Hindlimb muscle (tissue), 1 donor: ENCODE measurements at places on chromosomes 1 and 21.
A peak's percentile ranks its signal among the peaks of the same experiment; 100 is the strongest.

DNA sequence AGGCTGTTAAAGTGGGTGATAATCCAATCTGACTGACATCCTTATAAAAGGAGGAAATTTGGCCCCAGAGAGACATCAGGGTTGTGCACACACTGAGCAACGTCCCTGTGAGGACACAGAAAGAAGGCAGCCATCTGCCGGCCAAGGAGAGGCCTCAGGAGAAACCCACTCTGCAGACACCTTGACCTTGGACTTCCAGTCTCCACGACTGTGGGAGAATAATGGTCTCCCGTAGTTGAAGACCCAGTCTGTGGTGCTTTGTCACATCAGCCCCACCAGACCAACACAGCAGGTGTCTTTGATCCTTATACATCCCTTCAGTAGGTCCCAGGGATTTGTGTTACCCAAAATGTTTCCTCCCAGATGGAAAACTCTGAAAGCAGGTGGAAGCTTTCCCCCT, 4.2 kb upstream of the DNAJC28 start:
- DNase-seq = no peak

DNA sequence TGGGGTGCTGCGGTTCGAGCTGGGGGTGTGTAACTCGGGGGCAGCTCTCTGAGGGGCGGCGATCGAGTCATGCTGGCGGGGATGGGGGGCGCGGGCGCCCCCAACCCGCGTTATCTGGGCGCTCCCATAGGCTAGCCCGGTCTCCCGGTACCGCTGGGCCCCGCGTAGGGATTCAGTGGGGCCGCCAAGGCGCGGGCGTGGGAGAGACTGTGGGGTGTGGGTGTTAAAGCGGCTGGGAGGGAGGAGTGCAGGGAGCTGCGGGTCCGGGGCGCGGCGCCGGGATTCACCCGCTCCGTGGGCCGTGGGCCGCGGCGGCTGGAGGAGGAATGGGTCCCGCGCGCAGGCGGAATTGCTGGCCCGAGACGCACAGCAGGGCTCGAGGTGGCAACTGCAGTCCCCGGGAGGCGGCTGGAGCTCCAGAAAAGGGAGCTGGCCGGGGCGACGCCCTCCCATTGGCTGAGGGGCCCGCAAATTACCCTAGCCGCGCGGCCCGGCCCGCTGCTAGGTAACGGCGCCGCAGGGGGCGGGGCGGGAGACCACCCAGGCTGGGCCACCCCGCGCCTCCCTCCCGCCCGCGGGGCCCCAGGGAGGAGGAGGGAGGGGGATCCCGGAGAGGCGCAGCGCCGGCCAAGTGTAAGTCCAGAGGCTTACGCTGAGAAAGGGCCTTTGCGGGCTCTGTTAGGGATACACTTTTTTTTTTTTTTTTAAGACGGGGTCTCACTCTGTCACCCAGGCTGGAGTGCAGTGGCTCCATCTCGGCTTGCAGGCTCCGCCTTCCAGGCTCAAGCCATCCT, at the start of gene PTCH2:
Gene PTCH2, minus strand, starts transcription at position 392 of the 794 bp plus-strand sequence. Its CDS starts 321 bp downstream, at position 71.
- peak; percentile 78 for DNase-seq

DNA sequence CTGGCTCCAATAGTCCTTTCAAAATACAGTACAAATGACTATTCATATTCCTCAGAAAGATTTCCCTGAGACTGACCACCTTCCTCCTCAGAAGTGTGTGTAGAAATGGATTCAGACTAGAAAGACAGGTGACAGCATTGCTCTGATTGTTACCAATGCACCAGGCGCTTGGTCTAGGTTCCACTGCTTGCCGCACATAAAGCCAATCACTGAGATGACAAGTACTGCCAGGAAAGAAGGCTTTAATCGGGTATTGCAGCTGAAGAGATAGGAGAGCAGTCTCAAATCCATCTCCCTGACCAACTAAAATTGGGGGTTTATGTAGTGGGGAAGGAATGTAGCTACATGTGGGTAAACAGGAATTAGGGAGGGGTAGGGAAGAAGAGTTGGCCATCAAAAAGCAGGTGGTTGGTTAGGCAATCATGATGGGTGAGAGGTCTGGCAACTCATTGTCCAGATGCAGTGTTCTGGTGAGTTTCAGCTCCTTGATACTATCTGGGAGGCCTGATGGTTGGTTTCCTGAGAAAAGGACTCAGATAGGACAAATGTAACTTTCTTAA, 98.0 kb downstream of the KCNH1 start:
- no peak for DNase-seq

- no peak for DNase-seq
These were observed 5.3 kb upstream of the ADAMTS5 start for GRCh38 chr21:26972192-26972591.

DNA sequence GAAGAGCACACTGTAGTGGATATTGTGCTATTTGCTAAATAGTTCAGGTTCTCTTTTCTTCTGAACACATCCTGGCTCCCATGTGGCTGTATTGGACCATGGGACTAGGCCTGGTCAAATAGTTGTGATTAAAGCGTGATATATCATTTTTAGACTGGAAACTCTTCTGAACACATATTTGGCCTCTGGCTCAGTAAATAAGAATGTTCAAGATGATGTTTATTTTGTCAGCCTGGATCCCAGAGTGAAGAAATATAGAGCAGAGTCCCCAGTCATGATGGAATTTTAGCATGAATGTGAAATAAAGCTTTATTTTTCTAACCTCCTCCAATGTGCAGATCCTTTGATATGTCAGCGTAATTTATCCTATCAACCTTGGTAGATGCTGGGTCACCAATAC, 542.6 kb downstream of the ADGRL2 start:
- DNase-seq = no peak

GRCh38 chr21:16532840-16533239, 803.1 kb downstream of the USP25 start:
- DNase-seq = no peak

DNA sequence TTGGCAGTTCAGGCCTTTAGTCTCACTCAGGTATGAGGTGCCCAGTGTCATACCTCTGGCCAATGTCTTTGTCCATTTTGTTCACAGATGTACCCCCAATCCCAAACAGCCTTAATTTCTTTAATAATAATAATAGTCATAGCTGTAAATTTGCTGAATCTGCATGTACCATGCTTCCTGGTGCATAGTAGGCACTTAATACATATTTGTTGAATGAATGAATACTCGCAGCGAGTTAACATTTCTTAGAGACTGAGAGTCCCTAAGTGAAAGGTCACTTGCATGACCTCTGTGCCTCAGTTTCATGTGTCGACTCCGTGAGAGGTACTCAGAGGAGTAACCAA, 12.5 kb downstream of the ALPL start:
- DNase-seq = no peak

DNA sequence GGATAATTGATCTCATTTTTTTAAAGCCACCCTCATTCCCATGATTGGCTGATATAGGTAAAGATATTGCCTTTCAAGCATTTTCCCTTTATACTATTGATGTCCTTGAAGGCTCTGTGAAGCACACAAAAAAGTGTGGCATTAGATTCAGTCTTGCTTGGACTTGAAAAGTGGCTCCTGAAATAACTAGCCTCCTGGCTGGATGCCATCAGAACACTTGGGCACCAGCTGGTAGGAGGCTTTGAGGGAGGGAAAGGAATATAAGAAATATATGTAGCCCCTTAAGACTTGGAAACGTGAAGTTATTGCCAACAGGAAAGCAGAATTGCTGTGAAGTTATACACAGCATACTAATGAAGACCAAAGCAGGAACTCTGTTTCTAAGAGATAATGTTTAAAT, 14.1 kb downstream of the MTR start:
- no peak for DNase-seq

DNA sequence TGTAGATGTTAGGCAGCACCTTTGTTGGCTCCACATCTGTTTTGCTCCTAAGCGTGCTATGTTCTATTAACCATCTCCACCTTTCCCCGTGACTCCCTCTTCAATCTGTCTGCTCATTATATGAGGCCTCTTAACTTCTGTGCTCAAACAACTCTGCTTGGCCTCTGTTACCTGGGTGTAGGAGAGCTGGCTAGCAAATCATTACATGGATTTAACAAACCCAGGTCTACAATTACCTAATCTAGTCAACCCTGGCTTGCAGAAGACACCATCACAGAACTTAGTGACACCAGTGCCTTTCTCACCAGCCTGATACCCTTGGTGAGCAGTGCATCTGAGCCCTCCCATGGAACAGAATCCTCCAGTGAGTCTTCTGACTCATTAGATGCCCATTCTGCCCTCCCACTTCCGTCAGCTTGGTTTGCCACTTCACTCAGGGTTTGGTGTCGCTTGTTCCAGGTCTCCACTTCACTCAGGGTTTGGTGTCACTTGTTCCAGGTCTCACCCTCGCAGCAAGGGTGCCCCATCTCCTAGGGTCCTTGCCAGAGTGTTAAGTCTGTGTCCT, 92.0 kb upstream of the KIF26B start:
- no peak for DNase-seq

DNA sequence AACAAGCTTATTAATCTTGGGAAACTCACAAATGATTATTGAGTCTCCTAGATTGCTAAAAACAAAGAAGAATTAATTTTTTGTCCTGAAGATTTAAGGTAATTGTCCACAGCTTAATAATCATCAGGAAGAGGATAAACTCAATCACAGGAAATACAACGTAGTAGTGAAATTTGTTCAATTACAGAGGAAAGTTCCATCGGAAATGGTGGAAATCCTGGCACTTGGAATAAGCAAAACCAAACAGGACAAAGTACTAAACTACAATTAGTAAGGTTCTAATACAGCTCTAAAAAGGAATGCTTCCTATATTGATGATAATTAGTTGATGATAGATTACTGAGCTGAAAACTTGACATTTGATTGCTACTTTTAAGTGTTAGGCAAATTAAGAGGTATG, 485.4 kb downstream of the USP25 start:
- no peak for DNase-seq

- DNase-seq = peak; percentile 50
These were observed 39.7 kb downstream of the BACE2 start for GRCh38 chr21:41207401-41208375.

DNA sequence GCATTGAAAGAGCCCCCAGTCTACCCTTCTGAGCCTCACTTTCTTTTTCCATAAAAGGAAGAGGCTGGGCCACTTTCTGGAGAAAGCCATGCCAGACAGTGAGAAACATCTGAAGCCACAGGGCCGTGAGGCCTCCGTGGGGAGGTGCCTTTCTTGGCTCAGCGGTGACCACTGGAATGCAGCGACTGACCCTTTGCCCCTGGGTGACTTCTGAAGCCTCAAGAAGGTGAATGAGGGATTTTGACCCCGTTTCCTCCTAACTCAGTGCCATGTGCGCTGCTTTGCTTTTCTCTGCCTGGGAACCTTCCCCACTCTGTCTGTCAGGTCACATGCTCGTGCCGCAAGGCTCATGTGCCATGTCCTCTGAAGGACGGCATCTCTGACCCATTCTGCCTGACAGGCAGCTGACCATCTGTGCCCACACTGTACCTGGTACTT, 44.7 kb upstream of the A3GALT2 start:
- DNase-seq = no peak

DNA sequence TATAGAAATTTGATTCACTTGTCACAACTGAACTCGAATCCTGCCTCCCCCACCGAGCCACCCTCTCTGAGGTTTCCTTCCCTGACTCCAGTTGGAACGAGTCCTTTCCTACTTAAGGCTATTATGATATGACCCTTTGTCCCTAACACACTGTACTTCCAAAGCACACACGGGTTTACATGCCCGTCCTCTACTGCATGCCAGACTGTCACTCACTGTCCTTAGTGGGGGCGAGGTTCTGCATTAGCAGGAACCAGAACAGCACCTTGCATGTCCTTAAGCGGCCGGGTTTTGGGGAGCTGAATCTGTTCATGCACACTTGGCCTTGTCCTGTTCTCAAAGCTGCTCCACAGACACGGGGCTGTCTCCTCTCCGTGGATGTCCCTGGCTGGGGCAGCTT, 164.6 kb upstream of the KCNJ6 start:
- DNase-seq = no peak

- no peak for DNase-seq
These were observed 372.8 kb downstream of the PTBP2 start for GRCh38 chr1:97094247-97094972.

DNA sequence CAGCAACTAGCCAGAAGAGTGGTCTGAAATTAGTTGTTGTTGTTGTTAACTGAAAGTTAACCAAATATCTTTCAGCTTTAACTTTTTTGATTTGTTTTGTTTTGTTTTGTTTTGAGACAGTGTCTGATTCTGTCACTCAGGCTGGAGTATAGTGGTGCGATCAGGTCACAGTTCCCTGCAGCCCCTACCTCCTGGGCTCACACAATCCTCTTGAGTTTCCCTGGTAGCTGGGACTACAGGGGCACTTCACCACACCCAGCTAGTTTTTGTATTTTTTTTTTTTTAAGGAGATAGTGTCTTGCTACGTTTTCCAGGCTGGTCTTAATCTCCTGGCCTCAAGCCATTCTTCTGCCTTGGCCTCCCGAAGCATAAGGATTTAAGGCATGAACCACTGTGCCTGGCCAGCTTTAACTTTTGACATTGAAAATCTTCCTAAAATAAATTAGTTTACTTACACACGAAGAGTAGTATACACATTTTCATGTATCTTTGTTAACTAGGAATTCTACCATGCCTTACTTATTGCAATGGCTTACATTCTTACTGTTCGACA, 45.0 kb downstream of the GNG12 start:
- DNase-seq = no peak

GRCh38 chr1:244082969-244083368, 31.9 kb downstream of the ZBTB18 start:
- DNase-seq = no peak

DNA sequence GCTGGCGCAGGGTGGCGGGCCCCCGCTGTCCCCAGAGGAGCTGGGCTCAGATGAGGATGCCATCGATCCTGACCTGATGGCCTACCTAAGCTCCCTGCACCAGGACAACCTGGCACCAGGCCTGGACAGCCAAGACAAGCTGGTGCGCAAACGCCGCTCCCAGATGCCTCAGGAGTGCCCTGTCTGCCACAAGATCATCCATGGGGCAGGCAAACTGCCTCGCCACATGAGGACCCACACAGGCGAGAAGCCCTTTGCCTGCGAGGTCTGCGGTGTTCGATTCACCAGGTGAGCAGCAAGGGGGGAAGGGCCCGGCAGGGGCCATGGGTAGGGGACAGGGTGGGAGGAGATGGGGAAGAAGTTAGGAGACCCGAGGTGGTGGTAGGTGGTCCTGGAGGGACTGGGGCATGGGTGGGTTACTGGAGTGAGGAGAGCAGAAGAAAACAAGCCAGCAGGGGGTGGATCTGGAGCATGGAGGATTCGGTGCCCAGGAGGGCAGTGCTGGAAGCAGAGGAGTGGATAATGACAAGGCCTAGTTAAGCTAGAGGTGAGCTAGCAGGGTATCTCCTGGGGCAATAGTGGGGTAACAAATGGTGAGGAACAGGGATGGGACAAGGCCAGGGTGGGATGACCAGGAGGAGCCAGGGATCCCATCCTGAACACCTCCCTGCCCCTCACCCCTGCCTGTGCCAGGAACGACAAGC, 13.1 kb downstream of the ZBTB7B start:
- DNase-seq = no peak

- no peak for DNase-seq
These were observed 39.9 kb downstream of the SERBP1 start for GRCh38 chr1:67390041-67390887.
